ENCODE measurements at places on chromosomes 11 and 22. TPM values are rescaled to one million over a fixed set of nuclear protein-coding genes. Genes with fewer than 3 reads are reported as not detected.

GRCh38 chr11:20002312-20003216 lies 157.7 kb downstream of the DBX1 start:
- no peak for DNase-seq

- DNase-seq, result peak; percentile 43
These were observed 115.4 kb upstream of the NAV2 start for GRCh38 chr11:19597206-19597605.

GRCh38 chr11:95688501-95689222 lies 100.9 kb downstream of the FAM76B start:
- peak; percentile 59 for DNase-seq

GRCh38 chr11:2451336-2451735 lies 6.5 kb downstream of the KCNQ1 start:
- no peak for DNase-seq

- DNase-seq, result no peak
These were observed 52.6 kb downstream of the ABTB2 start for GRCh38 chr11:34305193-34305592.

GRCh38 chr11:79100093-79100910 lies 340.5 kb downstream of the TENM4 start:
- DNase-seq, result peak; percentile 67

DNA sequence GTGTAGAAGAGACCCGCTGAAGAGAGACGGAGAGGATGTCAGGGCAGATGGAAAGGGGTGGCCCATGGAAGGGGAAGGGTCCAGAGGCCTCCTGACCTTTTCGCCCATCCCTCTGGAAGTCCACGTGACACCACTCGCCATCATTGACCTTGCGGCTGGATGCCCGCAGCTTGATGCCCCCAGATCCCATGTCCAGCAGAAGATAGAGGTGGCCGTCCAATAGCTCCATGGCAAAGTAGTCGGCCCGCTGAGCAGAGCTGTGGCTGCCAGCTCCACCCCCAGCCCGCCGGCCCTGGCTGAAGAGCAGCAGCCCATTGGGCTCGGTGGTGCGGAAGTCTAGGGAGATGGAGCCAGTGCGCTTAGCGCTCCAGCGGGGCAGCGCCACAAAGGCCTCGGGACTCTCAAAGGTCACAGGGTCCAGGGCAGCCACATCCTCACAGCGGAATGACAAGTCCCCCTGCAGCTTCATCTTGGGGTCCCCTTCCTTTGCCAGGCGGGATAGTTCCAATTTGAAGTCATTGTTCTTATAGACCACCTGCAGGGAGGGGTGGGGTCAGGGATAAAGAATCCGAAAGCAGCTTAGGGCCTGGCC lies 55.7 kb downstream of the NRXN2 start:
- no peak for DNase-seq

DNA sequence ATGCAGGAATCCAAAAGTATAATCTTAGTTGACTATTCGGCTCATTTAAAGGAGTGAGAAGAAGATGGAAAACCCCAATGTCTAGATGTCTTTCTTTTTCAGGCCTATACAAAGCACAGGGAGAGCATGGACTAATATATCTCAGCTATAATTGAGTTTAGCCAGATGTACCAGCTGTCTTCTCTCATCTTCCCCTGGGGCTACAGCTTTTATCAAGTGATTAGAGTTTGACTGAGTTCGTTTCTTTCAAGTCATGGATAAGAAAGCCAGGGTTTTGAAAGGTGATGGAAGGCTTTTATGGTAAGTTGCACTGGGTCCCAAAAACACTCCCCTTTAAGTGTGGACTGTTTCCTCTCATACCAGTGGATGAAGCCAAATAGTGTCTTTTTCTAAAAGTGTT lies 1172.8 kb upstream of the TENM4 start:
- no peak for DNase-seq

DNA sequence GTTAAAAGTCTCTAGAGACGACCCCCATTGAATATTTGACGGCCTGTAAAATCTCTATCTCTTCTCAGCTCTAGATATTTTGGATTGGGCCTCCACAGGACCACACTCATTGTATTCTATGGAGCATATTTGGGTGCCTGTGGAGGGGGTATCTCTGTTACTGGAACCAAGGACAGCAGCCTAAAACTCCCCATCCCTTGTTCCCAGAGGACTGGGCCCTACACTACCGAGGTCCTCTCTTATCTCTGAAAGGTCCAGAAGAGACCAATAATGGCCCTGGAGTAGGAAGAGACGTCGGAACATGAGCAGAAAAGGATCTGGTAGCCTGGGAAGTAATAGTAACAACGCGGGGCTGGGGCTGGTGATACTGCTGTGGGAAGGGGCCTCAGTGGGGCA lies 542 bp downstream of the HPS4 start:
- DNase-seq, result no peak

DNA sequence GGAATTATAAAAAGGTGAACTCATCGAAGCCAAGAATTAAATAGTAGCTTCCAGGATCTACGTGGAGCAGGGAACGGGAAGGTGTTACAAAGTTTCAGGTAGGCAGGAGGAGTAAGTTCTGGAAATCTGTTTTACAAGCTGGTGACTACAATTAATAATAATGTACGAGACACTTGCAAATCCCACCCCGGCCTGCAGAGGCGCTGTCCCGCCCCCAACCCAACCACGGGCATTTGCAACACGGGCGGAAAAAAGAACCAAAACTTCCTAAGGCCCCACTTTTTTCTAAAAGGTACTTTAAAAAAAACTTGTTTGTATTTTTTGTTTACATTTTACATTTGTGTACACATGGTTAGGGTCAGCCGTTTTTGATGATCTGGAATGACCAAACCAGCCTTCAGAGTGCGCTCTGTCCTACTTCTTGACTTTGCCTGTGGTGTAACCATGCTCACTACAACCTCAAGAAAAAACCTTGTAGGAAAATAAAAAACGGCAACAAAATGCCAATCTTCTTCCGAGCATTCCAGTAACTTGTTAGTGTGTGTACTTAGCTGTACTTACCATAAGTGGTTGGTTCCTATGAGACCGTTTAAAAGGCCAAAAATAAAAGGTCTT lies 449.6 kb upstream of the B3GAT1 start:
- no peak for DNase-seq

GRCh38 chr22:50532824-50533796 lies 3.3 kb upstream of the TYMP start:
- DNase-seq, result no peak

- peak; percentile 20 for DNase-seq
These were observed 39.6 kb downstream of the PDE2A start for GRCh38 chr11:72634472-72635095.

GRCh38 chr22:27682437-27682836 lies 119.1 kb downstream of the MN1 start:
- DNase-seq, result peak; percentile 15

GRCh38 chr11:117917591-117918151 lies 11.5 kb downstream of the TMPRSS13 start:
- no peak for DNase-seq

- DNase-seq, result no peak
These were observed 106.0 kb upstream of the ASPHD2 start for GRCh38 chr22:26323013-26323412.

DNA sequence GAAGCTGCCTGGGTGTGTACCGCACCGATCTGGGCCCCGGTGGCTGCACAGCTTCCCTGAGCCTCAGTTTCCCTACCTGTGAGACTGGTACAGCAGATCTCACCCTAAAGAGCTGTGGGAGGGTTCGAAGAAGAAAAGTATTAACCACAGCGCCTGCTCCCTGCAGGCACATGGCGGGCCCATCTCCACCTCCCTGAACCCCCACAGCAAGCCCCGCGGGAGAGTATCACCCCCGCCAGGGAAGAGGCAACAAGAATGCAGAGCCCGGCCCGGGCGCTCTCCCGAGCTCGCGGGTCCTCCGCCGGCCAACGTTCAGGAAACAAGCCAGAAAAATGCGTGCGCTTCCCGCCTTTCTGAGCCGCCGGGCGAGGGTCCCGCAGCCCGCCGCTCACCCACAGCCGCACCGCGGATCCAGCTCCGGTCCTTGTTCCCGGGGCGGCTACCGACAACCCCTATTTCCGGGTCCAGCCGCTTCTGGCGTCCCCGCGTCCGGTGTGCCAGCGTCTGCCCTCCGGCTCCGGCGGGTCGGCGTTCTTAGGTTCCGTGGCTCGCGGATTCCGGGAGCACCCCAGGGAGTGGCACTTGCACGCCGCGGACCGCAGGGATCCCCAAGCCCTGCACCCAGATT lies at the start of gene TOP3B:
TOP3B (minus strand) TSS at position 450 of the 628 bp plus-strand sequence. CDS start 7,078 bp downstream, outside the sequence.
- peak; percentile 84 for DNase-seq

GRCh38 chr11:34411791-34412190 lies 26.9 kb upstream of the CAT start:
- no peak for DNase-seq

- no peak for DNase-seq
These were observed 443.1 kb downstream of the SOX6 start for GRCh38 chr11:15913261-15913660.

GRCh38 chr11:63443714-63444113 lies 47.3 kb downstream of the PLAAT5 start:
- DNase-seq, result no peak

- DNase-seq, result no peak
These were observed 13.6 kb downstream of the MUC2 start for GRCh38 chr11:1087961-1088926.

DNA sequence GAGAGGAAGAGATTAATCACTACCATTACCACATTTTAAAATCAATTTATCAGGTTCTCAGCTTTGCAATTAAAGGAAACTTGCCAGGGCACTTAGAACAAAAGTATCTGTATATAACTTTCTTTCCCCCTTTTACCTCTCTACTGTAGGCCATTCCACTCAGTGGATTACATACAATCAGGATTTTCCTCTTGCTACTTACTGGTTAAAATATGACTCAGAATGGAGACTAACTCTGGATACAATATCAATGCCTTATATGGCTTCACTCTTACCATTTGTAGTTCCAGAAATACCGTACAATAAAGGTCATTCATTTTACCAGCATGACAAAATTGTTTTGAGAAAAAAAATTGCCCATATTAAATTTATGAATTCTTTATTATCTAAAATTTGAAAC lies 706.8 kb downstream of the KCNA4 start:
- peak; percentile 77 for DNase-seq

DNA sequence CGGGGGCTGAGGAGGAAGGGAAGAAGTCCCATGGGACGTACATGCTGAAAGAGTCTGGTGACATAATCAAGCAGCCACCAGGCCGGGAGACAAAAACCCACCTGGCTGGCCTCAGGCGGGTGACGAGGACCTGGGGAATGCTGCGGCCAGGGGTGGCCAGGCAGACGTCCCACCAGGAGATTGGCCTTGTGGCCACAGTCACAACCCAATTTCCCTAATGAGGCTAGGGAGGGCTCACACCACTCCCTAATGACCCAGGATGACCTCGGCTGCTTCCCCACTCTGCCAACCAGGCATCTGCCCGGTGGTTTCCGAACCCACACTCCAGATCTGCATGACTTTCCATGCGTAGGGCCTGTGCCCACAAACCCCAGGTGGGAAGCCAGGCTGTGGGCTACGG lies 66.9 kb downstream of the SCUBE1 start:
- no peak for DNase-seq

DNA sequence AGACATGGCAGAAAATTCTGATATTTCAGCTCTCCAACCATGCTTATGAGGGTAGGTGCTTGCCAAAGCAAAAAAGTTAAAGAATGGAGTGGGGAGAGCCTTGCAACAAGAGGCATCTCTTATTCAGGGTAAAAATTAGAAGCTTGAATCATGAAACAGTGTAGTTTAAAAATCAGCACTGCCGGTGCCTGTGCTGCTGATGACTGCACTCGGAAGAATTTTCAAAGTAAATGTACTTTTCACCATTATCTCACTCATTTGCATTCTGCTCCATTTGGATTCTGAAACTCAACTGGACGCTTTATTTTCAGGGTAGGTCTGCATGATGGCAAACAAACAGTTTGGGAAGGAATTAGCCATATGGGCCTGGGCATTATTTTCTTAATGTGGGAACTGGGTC lies 126.3 kb downstream of the KIRREL3 start:
- DNase-seq, result no peak

GRCh38 chr11:128053981-128054931 lies 533.1 kb downstream of the ETS1 start:
- DNase-seq, result no peak

Gene EMID1
- total RNA-seq, result 9.1 TPM

Gene SIDT2
- total RNA-seq, result 8.9 TPM

Gene SLN
- total RNA-seq, result not detected

Gene MRGPRE
- not detected for total RNA-seq

Gene TNNT3
- not detected for total RNA-seq

Gene MS4A7
- total RNA-seq, result not detected
